ENCODE measurements at places on chromosomes 6 and 20. TPM values are rescaled to one million over a fixed set of nuclear protein-coding genes. Genes with fewer than 3 reads are reported as not detected.

DNA sequence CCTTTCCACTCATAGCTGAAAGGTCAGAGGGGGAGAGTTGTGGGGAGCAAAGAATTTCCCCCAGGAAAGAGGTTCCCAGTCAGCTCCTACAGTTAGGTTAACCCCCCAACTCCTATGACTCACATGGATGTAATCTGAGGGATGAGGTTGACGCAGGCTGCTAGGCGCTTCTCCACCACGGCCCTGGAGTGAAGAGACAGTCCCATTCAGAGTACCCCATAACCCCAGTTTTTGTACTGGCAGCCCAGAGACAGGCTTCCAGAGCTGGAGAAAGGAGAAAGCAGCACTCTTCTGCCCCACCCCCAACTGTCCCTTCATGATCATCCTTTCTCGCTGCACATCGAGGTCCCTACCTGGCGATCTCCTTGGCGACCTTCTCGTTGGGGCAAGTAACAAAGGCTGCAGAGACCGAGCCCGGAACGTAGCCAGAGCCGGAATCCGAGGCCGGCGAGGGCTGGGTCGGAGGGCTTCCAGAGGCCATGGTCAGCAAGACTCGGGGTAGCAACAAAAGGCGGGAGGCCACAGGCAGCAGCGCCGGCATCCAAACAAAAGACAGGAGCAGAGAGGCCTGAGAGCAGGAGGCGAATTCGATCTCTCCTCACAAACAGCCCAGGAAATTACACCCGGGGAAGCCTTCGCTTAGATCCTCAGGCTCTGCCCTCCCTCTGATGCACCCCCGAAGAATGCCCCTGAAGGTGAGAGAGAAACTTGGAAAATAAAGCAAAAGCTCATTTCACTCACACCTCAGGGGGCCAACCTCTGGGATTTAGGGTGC, 592 bp downstream of the CUTA start:
- DNase-seq = peak; percentile 88

DNA sequence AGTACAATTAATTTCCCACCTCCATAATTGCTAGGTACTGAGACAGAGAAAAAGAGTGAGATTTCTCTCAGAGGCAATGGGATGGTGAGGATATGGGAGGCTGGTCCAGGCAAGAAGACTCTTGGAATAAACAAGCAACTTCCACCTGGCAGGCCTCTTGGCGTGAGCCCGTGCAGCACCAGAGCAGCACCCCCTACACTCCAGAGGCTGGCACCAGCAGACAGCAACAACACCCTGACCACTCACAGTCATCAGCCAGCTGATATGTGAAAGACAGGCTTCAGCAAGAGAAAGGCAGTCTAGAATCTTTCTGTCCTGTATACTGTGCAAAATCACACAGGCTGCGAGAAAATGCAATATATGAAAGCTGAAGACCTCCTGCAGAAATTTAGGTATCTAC, 59.7 kb downstream of the KIF13A start:
- DNase-seq = no peak

DNA sequence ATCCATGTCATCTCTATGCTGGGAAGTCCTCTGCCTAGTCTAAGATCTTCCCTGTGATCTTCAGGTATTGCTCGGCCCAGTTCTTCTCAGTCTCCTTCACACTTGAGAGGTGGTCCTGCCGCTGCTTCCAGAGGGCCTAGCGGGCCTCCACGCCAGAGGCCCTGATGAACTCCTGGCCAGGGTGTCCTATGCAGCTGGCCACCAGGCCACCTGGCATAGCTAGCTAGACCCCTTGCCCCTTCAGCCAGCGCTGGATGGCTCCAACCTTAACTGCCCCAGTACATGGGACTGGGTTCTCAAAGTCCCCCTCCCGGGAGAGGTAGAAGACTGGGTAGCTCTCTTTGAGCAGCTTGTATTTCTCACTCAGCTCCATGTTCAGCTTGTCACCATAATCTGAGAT, 81.1 kb downstream of the ZFP64 start:
- no peak for DNase-seq

- DNase-seq = peak; percentile 48
Measured at GRCh38 chr6:142013875-142014495, 118.7 kb upstream of the GJE1 start.

- DNase-seq = no peak
Measured at GRCh38 chr6:108744996-108745395, 103.2 kb upstream of the ARMC2 start.

DNA sequence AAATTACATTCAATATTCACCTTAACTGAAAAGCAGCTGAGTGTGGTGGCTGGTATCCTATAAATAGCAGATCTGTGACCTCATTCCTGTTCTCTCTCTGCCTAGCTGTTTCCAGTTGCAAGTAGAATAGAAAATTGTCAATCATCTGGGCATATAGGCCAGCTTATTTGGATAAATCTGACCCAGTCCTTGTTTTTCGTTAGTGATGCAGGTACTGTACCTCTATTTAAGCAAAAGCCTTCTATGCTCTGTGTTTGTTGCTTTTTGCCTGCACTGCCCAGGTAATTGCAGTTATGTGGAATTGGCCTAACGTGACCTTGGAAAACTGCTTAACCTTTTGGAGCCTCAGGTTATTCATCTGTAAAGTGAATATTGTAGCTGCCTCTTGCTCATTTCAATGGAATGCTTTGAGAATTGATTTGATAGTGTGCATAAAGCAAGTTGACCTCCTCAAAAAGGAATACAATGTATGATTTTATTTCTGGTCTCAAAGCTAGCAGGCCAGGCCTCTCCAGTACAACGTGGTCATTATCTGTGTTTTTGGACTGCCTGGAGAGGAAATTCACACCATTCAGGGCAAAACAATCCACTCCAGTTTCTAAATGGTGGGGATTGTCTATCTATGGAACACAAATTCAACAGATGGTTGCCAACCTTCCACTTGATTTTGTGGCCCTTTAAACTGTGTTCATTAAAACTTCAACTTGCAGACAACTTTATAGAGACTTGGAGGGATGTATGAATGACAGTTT, 508.7 kb upstream of the CITED2 start:
- no peak for DNase-seq

DNA sequence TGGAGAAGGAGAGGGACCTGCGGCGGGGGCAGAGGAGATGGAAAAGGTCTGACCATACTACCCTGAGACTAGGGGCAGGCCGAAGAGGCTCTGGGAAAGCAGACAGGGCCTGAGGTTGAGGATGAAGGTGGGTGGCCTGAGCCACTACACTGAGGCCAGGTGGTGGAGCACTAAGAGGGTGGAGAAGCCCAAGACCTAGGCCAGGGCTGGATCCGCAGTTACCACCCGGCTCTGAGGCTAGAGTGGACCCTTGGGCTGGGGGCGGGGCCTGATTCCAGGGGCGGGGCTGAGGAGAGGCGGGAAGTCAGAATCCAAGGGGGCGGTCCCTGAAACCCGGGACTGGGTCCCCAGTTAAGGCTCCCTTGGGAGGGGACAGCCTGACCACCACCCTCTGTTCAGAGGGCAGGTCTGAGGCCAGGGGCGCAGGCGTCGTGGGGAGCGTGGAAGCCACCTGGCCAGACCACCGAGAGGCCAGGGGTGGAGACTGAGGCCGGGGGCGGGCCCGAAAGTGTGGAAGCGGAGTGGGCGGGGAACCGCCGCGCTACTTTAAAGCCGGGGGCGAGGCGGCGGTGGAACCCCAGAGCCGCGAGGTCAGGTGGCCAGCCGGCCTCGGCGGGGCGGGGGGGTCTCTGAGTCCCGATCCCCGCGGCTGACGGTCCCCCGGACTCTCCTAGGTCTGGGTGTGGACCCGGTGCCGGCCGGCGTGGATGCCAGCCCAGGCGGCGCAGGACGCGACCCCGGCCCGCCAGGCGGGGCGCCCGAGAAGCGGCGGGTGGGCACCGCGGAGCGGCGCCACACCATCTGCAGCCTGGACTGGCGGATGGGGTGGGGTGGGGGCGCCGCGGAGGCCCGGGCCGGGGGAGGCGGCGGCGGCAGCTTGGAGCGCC, 8.3 kb downstream of the CCM2L start:
- DNase-seq = peak; percentile 68

GRCh38 chr6:2859185-2859700, 17.6 kb upstream of the SERPINB1 start:
- no peak for DNase-seq

DNA sequence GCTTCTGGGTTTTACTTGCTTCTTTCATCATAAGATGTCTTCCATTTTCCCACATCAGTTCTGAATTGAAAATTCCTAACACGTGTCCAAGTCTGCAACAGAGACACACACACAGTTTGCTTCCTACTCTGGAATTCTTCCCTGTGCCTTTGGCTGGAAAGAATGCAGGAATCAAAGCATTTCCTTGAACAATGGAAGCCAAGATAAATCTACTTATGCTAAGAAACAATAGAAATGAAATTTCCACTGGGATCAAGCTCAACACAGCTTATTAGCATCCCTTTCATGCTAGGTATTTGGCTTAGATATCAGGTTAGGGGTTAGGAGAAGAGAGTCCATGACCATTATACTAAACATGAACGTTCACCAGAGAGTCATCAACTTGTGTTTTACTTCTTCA, 101.1 kb upstream of the SCAF8 start:
- DNase-seq = no peak

- DNase-seq = no peak
Measured at GRCh38 chr6:74114428-74114827, 418.4 kb downstream of the CD109 start.

DNA sequence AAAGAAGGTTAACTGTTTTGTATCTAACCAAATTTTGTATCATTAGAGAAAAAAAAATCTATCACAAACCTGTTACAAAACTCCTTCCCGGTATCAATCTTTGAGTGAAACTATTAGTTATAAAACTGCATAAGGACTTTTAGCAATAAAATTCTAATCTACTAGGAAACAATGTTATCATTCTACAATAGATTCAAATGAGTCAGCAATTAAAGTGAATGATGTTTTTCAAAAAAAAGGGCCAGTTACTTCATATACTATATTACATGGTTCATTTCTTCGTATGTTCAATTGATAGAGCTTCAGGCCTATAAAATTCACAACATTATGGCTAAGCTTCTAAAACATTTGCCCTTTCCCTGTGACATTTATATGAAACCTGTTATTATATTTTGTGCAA, 15.6 kb downstream of the ASCC3 start:
- no peak for DNase-seq

DNA sequence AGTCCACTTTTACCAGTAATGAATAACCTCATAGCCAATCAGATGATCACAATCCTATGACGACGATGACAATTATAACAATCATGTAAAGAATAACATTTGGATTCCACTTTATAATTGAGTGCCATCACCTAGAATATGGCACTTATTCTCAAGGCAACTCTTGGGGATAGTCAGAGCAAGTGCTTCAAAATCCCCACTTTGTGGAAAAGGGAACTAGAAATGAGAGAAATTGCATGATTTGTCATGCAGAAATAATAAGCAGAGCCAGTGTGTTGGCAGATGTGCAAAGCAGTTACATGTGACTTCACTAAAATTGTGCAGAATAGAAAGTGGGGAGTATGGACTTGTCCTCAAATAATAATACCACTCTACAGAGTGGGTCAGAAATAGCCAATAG, 41.3 kb downstream of the FRK start:
- no peak for DNase-seq

DNA sequence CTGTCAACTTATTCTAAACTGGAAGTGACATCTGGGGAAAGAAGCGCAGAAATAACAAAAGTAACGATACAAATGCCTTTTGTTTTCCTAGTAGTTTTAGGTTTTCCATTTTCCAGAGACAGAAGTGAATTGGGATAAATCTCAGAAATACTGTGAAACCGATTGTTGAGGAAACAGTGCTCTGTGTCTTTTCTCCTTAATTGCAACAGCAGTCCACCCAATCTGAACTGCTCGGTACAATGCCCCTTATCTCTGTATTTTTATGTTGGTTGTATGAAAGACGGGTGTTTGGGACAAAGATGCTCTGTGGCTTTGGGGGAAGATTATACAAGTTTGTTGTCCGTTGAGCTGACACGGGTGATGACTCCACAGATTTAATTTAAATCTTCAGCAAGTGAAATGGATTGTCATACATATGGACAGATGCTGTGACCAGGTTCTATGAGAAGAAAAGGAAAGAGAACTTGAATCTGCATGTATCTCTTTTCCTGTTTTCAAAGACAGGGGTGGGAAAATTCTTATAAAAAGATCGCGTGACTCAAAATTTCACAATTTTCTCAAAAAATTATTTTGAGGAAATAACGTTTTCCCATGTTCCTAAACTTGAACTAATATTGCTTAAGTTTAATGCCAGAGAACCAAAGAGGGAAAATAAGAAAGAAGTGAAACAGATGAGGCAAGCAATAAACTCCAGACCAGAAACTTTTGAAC, 41.2 kb downstream of the SASH1 start:
- DNase-seq = no peak

- DNase-seq = no peak
Measured at GRCh38 chr20:19929012-19929360, 88.2 kb upstream of the NAA20 start.

- DNase-seq = no peak
Measured at GRCh38 chr6:78460711-78461110, 406.6 kb upstream of the IRAK1BP1 start.

- no peak for DNase-seq
Measured at GRCh38 chr20:52256454-52256853, 64.9 kb upstream of the ZFP64 start.

DNA sequence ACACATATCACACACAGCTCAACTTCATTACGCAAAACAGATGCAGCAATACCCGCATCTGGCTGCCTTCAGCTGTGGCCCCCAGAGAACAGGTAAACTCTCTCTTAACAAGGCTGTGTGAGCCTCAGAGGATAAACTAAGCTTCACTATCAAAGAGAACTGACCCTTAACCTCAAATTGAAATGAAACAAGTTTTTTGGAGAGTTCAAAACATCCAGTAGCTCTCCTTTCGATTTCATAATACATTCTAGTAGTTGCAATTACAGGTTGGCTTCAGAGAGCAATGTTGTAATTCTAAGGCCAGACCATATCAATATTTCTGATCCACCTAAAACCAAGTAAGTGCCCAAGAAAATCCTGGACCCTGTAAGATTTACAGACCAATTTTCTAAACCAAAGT, 113.5 kb downstream of the FAXC start:
- no peak for DNase-seq

The MYL9 gene
- total RNA-seq = 15.1 TPM

The SLC16A10 gene
- 1.2 TPM for total RNA-seq

The LAMA4 gene
- total RNA-seq = 76.5 TPM

The PPP1R3G gene
- total RNA-seq = 0.18 TPM

The TOMM6 gene
- total RNA-seq = 229 TPM

The FAM83C gene
- not detected for total RNA-seq

The BPIFB4 gene
- total RNA-seq = not detected

The OXT gene
- total RNA-seq = not detected

The ARID1B gene
- 15.7 TPM for total RNA-seq

The DEFB132 gene
- total RNA-seq = not detected

The CDH22 gene
- total RNA-seq = not detected

The PAX1 gene
- total RNA-seq = 0.12 TPM

The ARMH2 gene
- not detected for total RNA-seq
